CD4-positive, alpha-beta memory T cell (primary cell): ENCODE measurements at places on chromosomes 16 and 17.
A peak's percentile ranks its signal among the peaks of the same experiment; 100 is the strongest.

DNA sequence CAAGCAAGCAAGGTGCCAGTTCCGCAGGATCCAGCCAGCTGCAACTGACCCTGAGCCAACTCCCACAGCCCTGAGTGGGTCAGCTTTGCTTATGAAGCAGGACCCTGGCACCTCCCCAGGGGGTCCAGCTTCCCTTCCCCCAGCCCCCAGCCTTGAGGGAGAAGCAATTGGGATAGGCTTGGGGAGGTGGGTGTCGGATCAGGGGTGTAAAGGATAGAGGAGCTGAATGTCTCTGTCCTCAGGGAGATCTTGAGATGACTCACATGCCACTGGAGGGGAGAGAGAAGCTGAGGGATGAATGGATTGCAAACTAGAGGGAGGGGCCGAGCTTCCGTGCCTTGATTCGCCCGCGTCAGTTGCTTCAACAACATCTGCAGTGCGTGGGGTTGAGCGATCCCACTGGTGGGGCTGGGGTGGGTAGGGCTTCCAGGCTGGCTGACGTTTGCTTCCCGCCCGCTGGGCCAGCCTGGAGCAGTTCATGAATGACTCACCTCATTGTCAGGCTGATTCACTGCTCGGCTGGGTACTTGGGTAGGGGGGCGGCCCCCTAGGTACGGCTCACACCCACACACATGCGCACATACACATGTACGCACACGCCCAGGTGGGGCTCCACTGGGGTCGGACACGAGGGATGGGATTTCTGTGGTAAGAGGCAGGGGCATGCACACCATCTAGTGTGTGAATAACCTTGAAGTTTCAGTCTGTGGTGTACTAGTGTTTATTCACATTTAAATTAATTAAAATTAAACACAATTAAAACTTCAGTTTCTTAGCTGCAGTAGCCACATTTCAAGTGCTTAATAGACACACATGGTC lies 3.6 kb upstream of the HROB start:
- no peak overlapping the region for H3K27ac ChIP-seq
- no peaks in the 10 kb centered on the region for H3K36me3 ChIP-seq
- peaks cover 14% of the 10 kb centered on the region for H3K4me1 ChIP-seq

GRCh38 chr17:17917394-17917793 lies 54.8 kb downstream of the TOM1L2 start:
- DNase-seq = no peak
- no peak overlapping the region for H3K27ac ChIP-seq
- no peaks in the 10 kb centered on the region for H3K27me3 ChIP-seq
- no peaks in the 10 kb centered on the region for H3K36me3 ChIP-seq

DNA sequence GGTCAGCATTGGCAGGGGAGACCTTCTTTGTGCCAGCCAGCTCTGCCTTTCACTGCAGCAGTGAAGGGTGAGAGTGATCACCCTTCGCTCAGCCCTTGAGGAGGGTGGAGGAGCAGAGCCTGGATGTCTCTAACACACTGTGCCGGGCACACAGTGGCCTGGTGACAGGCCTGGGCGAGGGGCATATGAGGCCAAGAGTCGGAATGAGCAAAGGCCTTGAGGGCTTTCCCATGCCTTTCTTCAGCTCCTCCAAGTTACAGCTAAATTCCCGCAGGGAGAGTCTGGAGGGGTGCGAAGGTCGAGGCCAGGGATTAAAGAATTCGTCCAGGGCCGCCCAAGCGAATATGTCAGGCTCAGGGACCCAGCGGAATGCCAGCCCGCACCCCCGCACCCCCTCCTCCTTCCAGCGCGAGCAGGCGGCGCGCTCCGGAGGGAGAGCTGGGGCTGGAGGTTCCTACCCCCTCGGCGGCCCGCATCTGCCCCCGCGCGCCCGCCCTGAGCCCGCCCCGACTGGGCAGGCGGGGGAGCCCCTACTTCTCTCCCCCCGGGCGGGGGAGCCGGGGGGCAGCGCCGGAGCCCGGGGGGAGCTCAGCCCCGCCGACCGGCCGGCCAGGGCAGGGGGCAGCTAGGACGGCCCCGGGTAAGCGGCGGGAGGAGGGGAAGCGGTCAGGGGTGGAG lies at the start of gene RASL10B:
TSS of gene RASL10B (plus strand) at position 401 of the 678 bp plus-strand sequence. CDS start 3,546 bp downstream, outside the sequence.
- H3K27ac ChIP-seq = no peak within 1 kb of the TSS
- no peaks in the 10 kb centered on the region for H3K27me3 ChIP-seq
- peaks cover 12% of the 10 kb centered on the region for H3K4me1 ChIP-seq
- peak; percentile 50 for DNase-seq
- H3K4me3 ChIP-seq = peak within 1 kb of the TSS; percentile 37
- H3K36me3 ChIP-seq = no peaks in the 10 kb centered on the region

DNA sequence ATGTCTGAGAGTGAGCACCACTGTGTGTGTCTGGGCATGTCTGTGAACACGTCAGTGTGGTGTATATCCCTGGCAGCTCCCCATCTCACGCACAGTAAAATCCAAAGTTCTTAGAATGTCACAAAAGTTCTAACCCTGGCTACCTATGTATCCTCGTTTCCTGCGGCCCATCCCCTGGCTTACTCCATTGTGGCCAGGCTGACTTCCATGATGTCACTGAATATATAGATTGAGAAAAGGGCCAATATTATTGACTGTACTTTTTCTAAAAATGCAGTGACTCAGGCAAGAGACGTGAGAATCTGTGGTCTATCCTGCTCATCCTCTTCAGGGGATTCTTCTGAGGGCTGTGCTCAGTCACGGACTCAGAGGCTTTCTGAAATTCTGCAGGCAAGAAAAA lies 963 bp upstream of the METTL22 start:
- H3K27ac ChIP-seq = no peak overlapping the region
- H3K4me1 ChIP-seq = peaks cover 15% of the 10 kb centered on the region
- no peak for DNase-seq
- no peak overlapping the region for H3K4me3 ChIP-seq
- H3K36me3 ChIP-seq = peaks cover 2% of the 10 kb centered on the region

- H3K36me3 ChIP-seq = no peaks in the 10 kb centered on the region
- DNase-seq = no peak
- no peaks in the 10 kb centered on the region for H3K4me1 ChIP-seq
- no peaks in the 10 kb centered on the region for H3K27me3 ChIP-seq
- no peak overlapping the region for H3K4me3 ChIP-seq
Measured at GRCh38 chr16:85220125-85220839, 108.0 kb upstream of the CIBAR2 start.

GRCh38 chr17:61470530-61471136 lies 18.4 kb downstream of the TBX4 start:
- no peak for DNase-seq
- no peaks in the 10 kb centered on the region for H3K4me1 ChIP-seq
- H3K36me3 ChIP-seq = no peaks in the 10 kb centered on the region
- no peak overlapping the region for H3K27ac ChIP-seq
- H3K27me3 ChIP-seq = peaks cover 3% of the 10 kb centered on the region
- no peak overlapping the region for H3K4me3 ChIP-seq

GRCh38 chr17:56913867-56914580 lies at the start of gene TRIM25:
TRIM25 (minus strand) TSS chr17:56914049; CDS start chr17:56913988, 61 bp downstream.
- no peaks in the 10 kb centered on the region for H3K36me3 ChIP-seq
- DNase-seq = peak; percentile 79
- no peaks in the 10 kb centered on the region for H3K27me3 ChIP-seq
- peaks cover 43% of the 10 kb centered on the region for H3K4me1 ChIP-seq

- no peak overlapping the region for H3K27ac ChIP-seq
- H3K4me3 ChIP-seq = no peak overlapping the region
Measured at GRCh38 chr16:21227866-21228265, 5.6 kb upstream of the ANKS4B start.

- H3K27ac ChIP-seq = no peak overlapping the region
- no peaks in the 10 kb centered on the region for H3K36me3 ChIP-seq
- peaks cover 15% of the 10 kb centered on the region for H3K4me1 ChIP-seq
Measured at GRCh38 chr16:79081297-79082066, 519.1 kb downstream of the MAF start.

- peaks cover 17% of the 10 kb centered on the region for H3K4me1 ChIP-seq
- H3K27ac ChIP-seq = no peak overlapping the region
- H3K4me3 ChIP-seq = no peak overlapping the region
- H3K27me3 ChIP-seq = no peaks in the 10 kb centered on the region
- no peak for DNase-seq
Measured at GRCh38 chr17:45067637-45068036, 6.5 kb downstream of the NMT1 start.

DNA sequence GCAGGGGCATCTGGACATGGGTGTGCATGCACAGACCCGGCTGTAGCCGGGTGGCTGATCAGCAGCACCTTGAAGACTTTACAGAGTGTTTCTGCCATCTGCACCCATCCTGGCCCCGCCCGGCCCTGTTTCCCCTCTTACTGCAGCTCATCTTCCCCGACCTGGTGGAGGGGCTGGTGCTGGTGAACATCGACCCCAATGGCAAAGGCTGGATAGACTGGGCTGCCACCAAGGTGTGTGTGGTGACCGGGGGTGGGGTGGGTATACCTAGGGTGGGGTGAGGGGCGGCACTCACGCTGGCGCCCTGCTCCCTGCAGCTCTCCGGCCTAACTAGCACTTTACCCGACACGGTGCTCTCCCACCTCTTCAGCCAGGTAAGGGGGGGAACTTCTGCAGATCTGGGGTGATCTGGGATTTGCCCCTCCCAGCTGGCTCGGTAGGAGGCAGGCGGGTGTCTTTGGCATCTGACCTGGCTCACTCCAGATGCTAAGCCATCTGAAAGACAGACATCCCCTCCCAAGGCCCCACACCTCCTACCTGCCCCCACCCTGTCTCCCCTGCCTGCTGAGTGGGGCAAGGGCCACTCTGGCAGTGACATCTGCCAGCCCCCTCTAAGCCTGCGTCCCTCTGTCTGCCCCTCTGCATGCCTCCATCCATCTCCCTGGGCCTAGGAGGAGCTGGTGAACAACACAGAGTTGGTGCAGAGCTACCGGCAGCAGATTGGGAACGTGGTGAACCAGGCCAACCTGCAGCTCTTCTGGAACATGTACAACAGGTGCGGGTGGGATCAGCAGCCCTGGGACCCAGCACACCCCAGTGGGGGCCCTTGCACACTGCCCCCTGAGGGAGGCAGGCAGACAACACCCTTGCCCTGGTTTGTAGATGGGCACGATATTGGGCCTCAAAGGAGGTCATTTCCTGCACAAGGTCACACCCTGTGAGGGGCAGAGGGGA lies 6.6 kb downstream of the NDRG4 start:
- no peak overlapping the region for H3K4me3 ChIP-seq
- peaks cover 6% of the 10 kb centered on the region for H3K4me1 ChIP-seq
- no peak for DNase-seq
- no peak overlapping the region for H3K27ac ChIP-seq
- no peaks in the 10 kb centered on the region for H3K36me3 ChIP-seq

DNA sequence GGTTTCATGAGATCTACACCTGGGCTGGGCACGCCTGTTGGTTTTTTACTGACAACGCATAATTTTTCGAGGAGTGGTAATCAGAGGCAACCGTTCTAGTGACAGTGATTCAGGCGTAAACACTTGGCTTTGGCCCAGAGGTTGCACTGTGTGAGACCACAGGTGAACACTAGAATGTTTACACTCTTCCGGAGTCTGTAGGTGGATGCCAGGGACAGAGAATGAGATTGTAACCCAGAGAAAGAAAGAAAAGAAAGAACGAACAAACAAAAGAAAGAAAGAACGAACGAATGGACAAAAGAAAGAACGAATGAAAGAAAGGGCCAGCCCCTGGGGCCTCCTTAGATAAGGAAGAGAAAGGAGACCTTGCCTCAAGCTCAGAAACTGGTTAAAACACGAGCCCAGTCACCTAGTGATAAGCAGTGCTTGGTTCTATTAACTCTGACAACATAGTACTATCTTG lies 113.2 kb downstream of the PRKCB start:
- no peaks in the 10 kb centered on the region for H3K27me3 ChIP-seq
- peak overlapping the region; percentile 30 for H3K4me3 ChIP-seq
- H3K27ac ChIP-seq = peak overlapping the region; percentile 69
- no peaks in the 10 kb centered on the region for H3K36me3 ChIP-seq
- DNase-seq = peak; percentile 85

- H3K4me1 ChIP-seq = peaks cover 15% of the 10 kb centered on the region
- no peak overlapping the region for H3K27ac ChIP-seq
- H3K27me3 ChIP-seq = peaks cover 13% of the 10 kb centered on the region
- DNase-seq = no peak
Measured at GRCh38 chr17:44315760-44316731, 7.6 kb downstream of the RUNDC3A start.

DNA sequence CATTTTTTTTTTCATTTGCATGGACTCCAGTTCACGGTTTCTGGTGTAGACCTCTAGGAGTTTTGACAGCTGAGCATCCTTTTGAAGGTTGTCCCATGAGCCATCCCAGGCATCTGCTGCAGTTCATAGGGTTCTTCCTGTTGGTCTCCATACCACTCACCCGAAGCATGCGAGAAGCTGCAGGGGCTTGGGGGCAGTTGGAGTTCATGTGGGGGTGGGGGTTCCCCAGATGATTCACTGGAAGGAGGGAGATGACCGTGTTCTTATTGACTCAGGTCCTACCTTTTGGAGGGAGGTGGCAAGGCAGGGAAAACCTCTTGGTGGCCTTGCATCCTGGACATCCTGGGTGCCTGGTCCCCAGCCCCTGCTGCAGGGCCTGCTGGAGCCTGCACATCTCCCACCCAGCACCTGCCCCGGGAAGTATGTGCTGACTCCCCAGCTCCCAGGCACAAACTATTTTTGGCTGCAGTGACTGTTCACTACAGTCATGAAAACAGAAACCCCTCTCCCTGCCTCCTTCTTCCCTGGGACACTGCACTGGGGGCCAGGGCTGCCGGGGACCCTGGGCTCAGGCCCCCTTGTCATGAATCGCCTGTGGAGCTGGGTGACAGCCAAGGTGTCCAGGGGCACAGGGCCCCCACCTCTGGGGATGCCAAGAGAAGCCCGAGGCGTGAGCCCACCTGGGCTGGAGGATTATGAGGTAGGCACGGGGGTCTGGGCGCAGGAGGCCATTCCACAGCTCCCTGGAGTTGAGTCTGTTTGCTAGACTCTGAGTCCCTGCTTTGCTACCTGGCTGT lies 64.9 kb upstream of the LGALS9 start:
- DNase-seq = no peak
- H3K27ac ChIP-seq = no peak overlapping the region
- H3K4me1 ChIP-seq = peaks cover 5% of the 10 kb centered on the region
- H3K36me3 ChIP-seq = no peaks in the 10 kb centered on the region
